HAP-1 (cell line): ENCODE measurements at places on chromosomes 5 and 9.

GRCh38 chr5:127770272-127770671 lies 67.1 kb downstream of the CCDC192 start:
- DNase-seq = no peak

DNA sequence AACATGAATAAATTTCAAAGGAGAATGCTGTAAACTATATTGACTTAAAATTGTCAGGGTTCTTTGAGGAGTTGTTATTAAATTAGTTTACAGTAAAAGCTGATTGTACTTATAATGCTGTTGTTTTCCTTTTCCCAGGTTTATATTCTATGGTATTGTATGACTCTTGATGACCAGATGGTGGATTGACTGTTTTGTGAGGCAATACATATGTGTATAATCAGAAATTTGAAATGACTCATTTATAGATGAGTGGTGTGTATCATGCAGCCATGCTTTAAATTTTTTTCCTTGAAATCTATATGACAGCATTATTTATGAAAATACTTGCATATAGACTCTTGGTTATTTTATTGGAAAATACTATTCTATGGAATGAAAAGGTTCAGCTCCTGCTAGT lies 195.3 kb downstream of the CNTLN start:
- DNase-seq = no peak

GRCh38 chr5:4513381-4513780 lies 626.7 kb upstream of the ADAMTS16 start:
- DNase-seq = no peak

GRCh38 chr9:34365282-34365681 lies 11.4 kb downstream of the MYORG start:
- no peak for DNase-seq

DNA sequence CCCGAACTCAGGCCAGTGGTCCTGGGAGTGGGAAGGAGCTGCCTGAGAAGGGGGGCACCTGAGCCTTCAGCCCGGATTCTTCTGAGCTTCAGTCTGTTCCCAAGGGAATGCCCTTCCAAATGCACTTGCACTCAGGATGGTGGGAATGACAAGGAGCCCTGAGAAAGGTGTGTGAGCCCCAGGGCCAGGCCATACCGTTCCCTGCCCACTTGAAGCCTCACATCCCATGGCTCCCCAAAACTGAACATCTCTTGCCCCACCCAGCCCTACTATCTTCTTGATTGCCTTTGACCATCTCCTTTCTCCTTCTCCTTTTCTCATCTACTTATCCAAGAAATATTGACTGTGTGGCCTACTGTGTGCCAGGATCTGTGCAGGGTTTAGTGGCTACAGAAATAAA lies 84.4 kb upstream of the HSPA9 start:
- no peak for DNase-seq

- DNase-seq = no peak
These were observed 247.6 kb upstream of the ACO1 start for GRCh38 chr9:32136700-32137339.

DNA sequence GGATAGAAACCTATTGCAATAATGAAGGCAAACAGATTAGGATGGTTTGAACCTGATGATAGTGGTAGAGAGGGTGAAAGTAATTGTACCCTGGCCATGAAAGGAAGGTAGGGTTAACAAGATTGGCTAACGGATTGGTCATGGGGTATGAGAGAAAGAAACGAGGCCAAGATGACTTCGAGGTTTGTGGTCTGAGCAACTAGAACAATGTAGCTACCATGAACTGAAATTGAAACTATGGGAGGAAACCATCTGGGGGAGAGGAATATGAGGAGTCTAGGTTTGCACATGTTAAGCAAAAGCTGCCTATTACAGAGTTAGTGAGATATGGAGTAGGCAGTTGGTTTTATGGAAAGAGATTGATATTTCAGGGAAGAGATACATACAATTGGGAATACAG lies 406.0 kb downstream of the PRELID2 start:
- DNase-seq = no peak

DNA sequence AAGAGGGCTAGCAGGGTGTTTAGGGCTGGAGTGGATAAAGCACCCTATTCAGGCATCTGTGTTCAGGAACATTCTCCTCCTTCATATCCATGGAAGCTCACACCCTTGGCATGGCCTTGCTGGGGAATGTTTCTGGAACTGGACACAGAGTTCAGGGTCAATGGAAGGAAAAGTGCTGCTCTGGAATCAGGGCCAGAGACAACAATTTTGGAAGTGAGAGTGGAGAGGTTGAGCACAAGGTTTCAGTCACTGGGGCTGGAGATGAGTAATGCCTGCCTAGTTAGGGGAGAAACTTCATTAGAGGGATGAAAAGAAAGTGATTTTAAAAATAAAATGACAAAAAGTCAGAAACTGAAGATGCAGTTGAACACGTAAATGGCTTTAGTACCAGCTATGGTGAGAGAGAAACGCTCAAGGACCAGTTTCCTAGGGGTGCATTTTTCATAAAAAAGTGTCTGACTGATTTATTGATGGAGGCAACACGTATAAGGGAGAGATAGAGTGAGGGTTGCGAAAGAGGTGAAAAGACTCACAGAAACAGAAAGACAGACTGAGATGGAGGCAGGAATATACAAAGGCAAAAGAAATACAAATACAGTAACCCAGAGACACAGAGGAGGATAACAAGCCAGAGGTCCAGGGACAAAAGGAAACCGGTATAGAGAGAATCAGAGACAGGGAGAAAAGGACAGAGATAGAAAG lies 8.0 kb upstream of the TNFSF15 start:
- DNase-seq = no peak

DNA sequence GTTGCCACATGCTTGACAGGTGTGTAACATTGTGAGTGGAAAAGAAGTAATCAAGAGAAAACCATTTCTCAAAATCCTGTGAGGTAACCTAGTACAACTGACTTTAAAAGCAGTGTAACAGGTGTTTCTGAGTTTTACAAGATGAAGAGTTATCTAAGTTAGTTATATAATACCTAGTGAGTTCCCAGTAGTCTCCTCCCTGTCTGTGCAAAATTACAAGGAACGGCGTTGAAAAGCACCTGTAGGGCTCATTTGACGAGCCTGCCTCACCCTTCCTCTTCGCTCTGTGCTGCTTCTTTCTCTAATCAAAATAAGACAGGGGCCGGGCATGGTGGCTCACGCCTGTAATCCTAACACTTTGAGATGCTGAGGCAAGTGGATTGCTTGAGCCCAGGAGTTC lies 132.9 kb upstream of the SLC30A5 start:
- DNase-seq = no peak

DNA sequence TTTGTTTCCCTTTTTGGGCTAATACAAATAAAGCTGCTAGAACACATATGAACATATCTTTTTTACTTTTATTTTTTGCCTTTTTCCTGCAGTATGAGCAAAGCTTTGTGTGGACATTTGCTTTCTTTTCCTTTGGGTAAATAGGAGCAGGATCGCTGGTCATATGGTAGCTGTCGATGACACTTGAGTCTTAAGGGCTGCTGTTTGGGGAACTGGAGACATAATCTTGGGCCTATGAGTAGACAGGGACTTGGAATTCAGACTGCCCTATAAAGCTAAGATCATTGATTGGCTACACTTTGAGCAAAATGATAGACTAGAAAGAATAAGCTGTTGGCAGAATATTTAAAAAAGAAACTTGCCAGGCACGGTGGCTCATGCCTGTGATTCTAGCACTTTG lies 60.9 kb upstream of the ABL1 start:
- no peak for DNase-seq

DNA sequence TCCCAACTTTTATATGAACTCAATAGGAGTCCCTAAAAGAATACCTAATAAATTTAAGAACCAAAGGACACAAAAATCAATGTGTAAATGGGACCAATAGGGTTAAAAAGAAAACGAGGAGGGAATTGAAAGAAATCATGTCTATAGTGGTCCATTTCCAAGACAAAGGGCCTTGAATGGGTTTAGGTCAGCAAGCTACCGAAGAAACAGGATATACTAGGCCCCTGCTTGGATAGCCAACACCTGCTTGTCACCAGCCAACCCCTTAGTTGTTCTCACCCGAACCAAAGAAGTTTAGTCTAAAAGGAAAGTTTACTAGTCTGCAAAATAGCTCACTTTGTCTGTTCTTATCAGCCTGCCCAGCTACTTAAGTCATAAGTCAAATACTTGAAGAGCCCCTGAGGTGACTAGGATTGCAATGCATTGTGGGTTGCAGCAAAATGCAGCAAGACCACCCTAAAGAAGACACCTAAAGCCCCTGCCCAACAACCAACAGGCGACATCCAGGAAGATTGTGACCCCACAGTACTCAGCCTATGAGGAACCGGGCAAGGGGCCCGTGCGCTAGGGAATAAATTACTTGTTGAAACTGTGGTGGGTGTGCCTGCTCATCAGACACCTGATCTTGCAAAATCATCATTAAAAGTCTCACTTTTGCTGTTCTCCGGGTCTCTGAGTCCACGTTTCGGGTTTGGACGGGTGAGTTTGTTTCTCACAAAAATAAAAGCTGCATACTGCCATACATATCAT lies 183.9 kb upstream of the PPP1R26 start:
- DNase-seq = no peak

DNA sequence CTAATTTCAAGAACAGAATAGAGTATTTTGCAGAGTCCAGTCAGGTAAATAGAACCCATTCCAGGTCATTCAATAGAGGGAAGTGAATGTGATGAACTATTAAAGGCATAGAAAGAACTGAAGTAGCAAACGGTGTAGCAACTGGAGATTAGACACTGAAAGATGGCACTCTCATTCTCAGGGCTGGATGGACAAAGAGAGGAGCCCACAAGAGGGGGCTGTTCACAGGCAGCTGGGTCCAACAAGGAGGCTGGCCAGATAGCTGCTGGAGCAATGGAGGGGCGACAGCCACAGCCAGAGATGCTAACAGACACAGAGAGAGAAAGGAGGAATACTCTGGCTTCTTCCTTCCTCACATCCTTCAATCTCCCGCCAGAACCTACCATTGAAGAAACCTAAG lies 93.1 kb upstream of the SMARCA2 start:
- DNase-seq = no peak

DNA sequence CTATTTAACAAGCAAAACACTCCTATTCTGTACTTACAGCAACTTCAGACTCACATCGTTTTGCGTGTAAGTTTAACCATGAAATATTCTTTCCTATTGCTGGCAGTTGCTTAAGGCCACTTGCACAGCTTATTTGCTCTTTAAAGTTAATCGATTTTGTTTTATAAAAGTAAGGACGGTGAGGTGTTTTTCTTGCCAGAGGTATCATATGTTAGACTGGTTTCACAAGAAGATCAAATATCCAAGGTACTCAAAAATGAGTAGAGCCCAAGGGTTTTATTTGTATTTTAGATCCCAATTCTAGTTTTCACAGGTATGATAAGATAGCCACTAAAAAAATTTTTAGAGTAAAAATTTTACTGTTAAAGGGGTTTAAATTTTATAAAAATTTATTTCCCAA lies 16.2 kb downstream of the CLINT1 start:
- no peak for DNase-seq
